ENCODE measurements at places on chromosomes 12 and 14. TPM values are rescaled to one million over a fixed set of nuclear protein-coding genes. Genes with fewer than 3 reads are reported as not detected.

DNA sequence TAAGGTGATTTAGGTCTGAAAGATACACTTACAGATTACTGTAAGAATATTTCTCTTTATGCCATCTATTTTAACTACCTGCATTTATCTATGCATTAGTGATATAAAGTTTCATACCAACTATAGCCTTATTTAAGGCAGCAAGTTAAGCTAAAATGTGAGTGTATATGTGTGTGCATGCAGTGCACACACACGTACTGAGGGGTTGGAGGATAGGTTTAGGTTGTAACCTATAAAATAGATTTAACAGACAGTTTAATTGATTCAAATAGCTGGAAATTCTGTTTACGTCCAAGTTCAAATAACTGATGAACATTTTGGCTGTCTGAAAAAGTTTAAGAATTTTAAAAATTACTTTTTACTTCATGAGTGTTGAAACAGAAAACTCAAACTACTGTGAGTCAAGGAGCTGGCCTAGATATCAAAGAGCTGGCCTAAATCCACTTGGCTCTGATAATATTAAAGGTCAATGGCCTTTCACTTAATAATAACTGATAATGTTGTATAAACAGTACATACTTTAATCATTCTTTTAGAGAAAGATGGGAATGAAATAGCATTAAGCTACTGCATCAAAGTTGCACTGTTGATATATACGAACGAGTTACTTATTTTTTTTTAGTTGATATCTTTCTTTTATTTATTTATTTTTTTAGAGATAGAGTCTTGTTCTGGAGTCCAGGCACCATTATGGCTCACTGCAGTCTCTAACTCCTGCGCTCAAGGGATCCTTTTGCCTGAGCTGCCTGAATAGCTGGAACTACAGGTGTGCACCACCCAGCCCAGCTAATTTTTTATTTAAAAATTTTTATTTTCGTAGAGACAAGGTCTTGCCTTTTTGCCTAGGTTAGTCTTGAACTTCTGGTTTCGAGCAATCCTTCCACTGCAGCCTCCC, 13.8 kb upstream of the KCNJ8 start:
- DNase-seq, result no peak
- H3K27me3 ChIP-seq, result peaks cover 2% of the 10 kb centered on the region
- H3K4me1 ChIP-seq, result no peaks in the 10 kb centered on the region
- H3K27ac ChIP-seq, result no peak overlapping the region
- no peak overlapping the region for H3K4me3 ChIP-seq
- no peaks in the 10 kb centered on the region for H3K36me3 ChIP-seq

DNA sequence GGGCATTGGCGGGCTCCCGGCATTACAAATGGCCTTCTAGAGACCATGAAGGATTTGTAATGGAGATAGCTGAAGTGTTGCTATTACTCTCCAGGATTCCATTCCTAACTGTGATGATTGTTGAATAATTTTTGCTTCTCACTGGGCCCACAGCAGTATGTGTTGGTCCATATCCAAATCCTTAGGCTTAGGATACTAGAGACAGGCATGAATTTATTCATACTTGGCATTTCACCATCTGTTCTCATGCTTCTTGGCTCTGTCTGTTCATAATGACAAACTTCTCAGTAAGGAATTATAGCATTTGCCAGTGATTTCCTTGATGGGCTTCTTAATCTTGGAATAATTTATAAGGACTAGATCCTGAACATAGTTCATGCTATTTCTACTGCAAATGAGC, 832.9 kb downstream of the C12orf50 start:
- no peak overlapping the region for H3K27ac ChIP-seq
- H3K4me3 ChIP-seq, result no peak overlapping the region
- no peaks in the 10 kb centered on the region for H3K27me3 ChIP-seq
- no peak for DNase-seq
- H3K36me3 ChIP-seq, result no peaks in the 10 kb centered on the region

- no peak overlapping the region for H3K27ac ChIP-seq
- H3K4me1 ChIP-seq, result no peaks in the 10 kb centered on the region
- H3K4me3 ChIP-seq, result no peak overlapping the region
- H3K27me3 ChIP-seq, result no peaks in the 10 kb centered on the region
- no peak for DNase-seq
Measured at GRCh38 chr12:100229036-100229635, 28.5 kb downstream of the ACTR6 start.

DNA sequence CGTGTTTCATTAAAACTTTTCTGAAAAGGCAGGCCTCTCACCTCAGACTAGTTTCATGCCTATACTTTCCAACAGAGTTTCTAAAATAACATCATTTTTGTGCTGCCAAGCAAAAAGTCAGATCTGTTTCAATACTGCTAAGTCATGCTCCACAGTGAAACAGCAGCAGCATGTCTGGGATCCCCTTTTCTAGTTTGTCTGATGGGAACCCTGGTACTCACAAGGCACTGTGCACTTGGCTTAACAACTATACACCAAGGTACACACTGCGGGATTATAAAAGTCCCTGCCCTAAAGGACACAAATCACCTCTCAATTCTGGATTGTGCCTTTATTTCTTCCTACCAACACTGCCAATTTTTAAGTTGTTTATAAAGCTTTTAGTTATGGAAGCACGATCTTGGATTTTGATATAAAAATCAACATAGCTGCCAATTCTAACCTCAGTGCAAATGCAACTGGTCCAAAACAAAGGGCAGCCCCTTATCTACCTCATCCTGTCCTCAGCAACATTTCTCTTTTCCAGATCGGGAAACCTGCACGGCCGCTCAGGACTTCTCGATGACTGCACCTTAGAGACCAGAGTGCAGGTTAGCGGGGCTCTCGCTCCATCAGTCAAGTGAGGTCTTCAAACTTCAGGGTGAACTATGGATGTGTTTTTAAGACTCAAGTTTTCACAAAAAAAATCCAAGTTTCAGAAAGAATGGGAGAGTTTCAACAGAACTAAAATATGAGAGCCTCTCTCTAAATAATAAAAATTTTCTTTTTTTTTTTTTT, 1.7 kb upstream of the EIF5 start:
- peak overlapping the region; percentile 28 for H3K27ac ChIP-seq
- peaks cover 26% of the 10 kb centered on the region for H3K36me3 ChIP-seq
- H3K27me3 ChIP-seq, result no peaks in the 10 kb centered on the region
- DNase-seq, result no peak
- H3K4me3 ChIP-seq, result peak overlapping the region; percentile 41

DNA sequence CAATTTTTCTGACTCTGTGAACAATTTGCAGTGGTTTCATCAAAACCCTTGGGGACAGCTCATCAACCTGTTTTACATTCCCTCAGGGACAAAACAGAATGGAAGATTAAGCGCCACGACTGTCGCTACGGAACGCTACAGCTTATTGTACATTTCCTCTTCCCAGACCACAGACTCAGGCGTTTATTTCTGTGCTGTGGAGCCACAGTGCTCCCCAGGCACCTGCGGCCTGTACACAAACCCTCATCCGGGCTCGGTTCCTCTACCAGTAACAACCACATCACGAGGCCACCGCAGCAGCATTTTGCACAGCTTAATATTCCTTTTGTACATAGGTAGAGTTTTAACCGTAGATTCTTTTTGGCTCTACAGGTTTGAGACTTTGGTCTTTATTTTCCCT, 397.4 kb upstream of the OR4E1 start:
- H3K36me3 ChIP-seq, result peaks cover 9% of the 10 kb centered on the region
- H3K4me1 ChIP-seq, result peaks cover 50% of the 10 kb centered on the region
- peak; percentile 76 for DNase-seq

DNA sequence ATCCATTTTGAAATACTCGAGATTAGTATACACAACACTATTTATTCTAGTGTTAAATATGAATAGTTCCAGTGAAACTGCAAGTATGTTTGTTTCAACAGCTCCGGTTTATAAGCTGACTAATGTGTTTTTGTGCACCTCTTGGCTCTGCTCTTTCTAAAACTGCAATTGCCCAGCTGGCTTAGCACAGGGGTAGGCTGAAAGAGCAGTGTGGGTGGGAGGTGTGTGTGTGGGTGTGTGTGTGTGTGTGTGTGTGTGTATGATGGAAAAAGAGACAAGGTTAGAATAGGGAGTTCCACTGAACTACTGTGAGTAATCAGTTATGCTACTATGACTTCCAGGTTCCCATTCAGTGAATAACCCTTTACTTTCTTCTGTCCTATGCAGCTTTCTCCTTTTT, 37.8 kb upstream of the DDHD1 start:
- no peak overlapping the region for H3K27ac ChIP-seq
- no peak for DNase-seq
- H3K36me3 ChIP-seq, result peaks cover 3% of the 10 kb centered on the region
- peaks cover 6% of the 10 kb centered on the region for H3K4me1 ChIP-seq
- no peak overlapping the region for H3K4me3 ChIP-seq
- no peaks in the 10 kb centered on the region for H3K27me3 ChIP-seq

DNA sequence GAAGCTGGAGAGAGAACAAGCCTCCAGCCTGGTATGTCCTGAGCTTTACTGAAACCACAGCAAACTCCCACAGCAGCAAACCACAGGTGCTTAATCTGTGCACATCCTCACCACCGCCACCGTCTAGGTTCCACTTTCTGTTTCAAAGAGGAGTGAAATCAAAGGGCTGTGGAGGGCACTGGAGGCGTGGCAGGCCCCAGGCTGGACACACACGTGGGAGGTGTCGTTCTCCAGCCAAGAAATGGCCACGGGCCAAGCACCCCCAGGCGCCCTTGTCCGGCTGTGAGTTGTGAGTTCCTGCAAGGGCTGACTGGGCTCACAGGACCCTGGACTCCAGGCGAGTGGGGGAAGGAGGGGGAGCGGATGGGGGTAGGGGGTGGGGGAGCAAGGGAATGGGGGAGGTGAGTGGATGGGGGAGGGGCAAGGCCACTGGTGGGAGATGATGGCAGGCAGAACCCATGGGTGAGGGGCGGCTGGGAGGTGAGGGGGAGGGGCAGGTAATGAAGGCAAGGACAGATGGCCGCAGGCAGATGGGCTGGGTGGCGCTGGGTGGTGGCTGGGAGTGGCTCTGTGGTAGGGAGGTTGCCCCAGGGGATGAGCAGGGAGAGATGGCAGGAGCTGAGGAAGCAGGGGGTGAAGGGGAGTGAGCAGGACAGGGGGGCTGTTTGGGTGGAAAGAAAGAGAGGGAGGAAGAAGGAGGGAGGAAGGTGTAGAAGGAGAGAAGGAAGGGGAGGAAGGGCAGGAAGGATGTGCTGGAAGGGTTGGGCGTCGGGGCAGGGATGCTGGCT, 86.7 kb downstream of the NCOR2 start:
- H3K4me1 ChIP-seq, result peaks cover 44% of the 10 kb centered on the region
- H3K27ac ChIP-seq, result peak overlapping the region; percentile 81
- H3K27me3 ChIP-seq, result no peaks in the 10 kb centered on the region
- peak; percentile 85 for DNase-seq
- peaks cover 44% of the 10 kb centered on the region for H3K36me3 ChIP-seq
- H3K4me3 ChIP-seq, result peak overlapping the region; percentile 22

DNA sequence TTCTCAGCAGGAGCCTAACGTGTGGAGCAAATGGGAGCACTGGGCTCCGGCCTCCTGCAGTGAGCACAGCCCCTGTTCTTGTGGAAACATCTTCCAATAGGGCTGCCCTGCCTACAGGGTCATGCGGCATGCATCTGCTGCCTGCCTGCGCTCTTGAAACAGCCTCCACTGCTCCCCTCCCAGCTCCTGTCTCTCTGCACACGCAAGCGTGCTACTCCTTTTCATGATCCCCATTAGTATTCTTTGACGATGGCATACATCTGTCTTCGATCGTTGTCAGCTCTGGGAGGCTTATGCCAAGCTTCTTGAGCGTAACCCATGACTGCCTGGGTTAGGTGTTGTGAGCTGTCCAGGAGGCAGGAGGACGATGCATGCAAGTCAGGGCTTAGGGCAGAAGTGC, 23.1 kb downstream of the NTF3 start:
- DNase-seq, result no peak
- no peak overlapping the region for H3K4me3 ChIP-seq
- no peaks in the 10 kb centered on the region for H3K36me3 ChIP-seq
- H3K27ac ChIP-seq, result no peak overlapping the region

GRCh38 chr14:63671987-63672386, 30.3 kb upstream of the WDR89 start:
- H3K27me3 ChIP-seq, result no peaks in the 10 kb centered on the region
- H3K4me1 ChIP-seq, result no peaks in the 10 kb centered on the region
- H3K4me3 ChIP-seq, result no peak overlapping the region
- no peaks in the 10 kb centered on the region for H3K36me3 ChIP-seq

DNA sequence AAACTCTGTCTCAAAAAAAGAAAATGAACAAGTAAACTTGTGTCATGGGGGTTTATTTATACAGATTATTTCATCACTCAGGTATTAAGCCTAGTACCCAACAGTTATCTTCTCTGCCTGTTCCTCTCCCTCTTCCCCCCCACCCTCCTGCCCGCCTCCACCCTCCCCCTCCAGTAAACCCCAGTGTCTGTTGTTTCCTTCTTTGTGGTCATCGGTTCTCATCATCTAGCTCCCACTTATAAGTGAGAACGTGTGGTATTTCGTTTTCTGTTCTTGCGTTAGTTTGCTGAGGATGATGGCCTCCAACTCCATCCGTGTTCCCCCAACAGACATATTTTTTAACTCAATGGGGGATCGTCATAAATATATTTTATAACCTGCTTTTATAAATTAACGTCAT, 12.3 kb downstream of the IL31 start:
- DNase-seq, result peak; percentile 22
- H3K4me3 ChIP-seq, result no peak overlapping the region
- no peaks in the 10 kb centered on the region for H3K36me3 ChIP-seq
- H3K27me3 ChIP-seq, result no peaks in the 10 kb centered on the region
- peaks cover 20% of the 10 kb centered on the region for H3K4me1 ChIP-seq
- peak overlapping the region; percentile 73 for H3K27ac ChIP-seq

GRCh38 chr12:62859321-62859737, 75.6 kb downstream of the PPM1H start:
- no peak overlapping the region for H3K27ac ChIP-seq
- no peaks in the 10 kb centered on the region for H3K4me1 ChIP-seq
- H3K36me3 ChIP-seq, result no peaks in the 10 kb centered on the region

DNA sequence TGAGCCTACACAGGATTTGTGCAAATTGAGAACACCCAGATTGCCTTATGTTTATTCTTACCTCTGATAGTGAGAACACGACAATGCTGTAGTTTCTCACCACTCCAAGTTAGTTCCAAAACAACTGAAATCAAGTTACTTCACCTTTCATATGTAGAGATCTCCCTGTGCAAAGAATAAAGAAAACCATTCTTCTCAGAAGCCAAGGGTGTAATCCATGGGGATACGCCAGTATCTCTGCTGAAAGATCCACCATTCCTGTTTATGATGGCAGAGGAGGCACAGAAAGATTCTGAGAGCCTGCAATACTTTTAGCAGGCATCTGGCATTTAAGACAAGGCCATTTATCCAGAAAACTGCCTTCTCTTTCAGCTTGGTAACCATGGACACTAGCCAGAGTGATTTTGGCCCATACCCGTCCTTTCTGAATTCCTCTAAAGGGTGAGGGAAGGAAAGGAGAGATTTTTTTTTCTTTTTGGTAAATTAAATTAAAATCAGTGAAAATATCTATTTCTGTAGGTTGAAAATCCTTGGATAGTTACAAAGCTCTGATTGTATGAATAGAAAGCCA, 355.4 kb upstream of the FAR2 start:
- no peak overlapping the region for H3K4me3 ChIP-seq
- H3K27ac ChIP-seq, result no peak overlapping the region
- H3K36me3 ChIP-seq, result no peaks in the 10 kb centered on the region
- no peaks in the 10 kb centered on the region for H3K27me3 ChIP-seq
- no peak for DNase-seq

GRCh38 chr12:68081561-68081960, 78.0 kb downstream of the IFNG start:
- no peak for DNase-seq
- H3K27me3 ChIP-seq, result no peaks in the 10 kb centered on the region

Gene PLXNC1
- 29.7 TPM for total RNA-seq

Gene HAL
- total RNA-seq, result 0.44 TPM

Gene HSPB8
- total RNA-seq, result not detected

Gene SOAT2
- total RNA-seq, result 1.7 TPM

Gene STX2
- total RNA-seq, result 25.5 TPM

Gene SNX6
- 81.3 TPM for total RNA-seq

Gene TBX5
- total RNA-seq, result not detected

Gene KTN1
- total RNA-seq, result 93.3 TPM

Gene RFC5
- 45.1 TPM for total RNA-seq
